Activated effector memory CD4-positive, alpha-beta T cell treated with Interleukin-2 at 50 U/mL for 16 hours (primary cell): ENCODE measurements at places on chromosomes 6 and 20.

DNA sequence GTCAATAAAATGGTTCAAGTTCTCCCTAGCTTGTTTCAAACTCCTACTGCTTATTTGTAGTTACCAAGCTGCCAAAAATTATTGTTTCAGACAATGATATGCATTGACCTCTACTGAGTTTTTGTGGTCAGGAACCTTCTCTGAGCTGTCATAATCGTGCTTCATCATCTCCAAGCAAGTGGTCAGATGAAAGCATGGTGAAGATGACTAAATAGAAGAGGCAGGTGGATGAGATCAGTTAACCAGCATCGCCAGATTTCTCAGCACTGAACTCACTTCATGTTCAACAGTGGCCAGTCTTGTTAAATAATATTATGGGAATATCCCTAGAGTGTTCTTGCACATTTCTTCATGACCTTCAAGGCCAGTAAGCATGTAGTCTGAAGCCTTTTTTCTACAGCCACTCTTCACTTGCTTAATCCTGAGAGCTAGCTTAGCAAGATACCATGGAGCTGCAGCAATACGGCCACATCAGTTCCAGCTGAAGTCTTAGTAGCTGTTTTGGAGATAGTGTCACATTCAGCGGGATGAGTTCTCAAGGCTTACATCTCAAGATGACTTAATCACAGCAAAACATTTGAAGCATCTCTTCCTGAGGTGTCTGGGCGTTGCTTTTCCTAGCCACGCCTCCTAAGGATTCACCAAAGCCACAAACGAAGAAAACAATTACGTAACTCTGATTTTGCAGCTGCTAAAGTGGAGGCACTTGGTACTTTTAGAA lies 101.6 kb upstream of the TMEM30A start:
- DNase-seq = no peak

- no peak for DNase-seq
Observed at GRCh38 chr6:143863771-143864170, 503 bp upstream of the ZC2HC1B start.

- no peak for DNase-seq
Observed at GRCh38 chr20:2932498-2932897, 59.2 kb downstream of the PTPRA start.

DNA sequence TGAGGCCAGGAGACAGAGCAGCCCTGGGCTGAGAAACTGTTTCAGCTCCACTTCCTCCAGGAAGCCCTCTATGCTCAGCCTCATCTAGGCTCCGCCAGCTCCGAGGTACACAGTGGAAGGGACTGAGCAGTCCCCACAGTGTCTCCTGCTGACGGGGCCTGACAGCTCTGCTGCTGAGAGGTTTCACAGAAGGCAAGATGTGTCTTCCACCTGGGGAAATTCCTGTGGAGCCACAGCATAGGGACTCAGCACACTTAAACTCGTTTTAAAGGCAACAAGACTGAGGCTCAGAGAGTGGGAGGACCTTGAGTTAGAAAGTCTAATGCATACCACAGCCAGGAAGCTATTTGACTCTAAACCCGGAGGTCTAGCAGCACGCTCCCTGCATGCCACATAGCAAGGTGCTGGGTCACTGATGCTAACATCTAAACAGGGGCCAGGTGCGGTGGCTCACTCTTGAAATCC lies 6.8 kb downstream of the ADA start:
- peak; percentile 34 for DNase-seq

GRCh38 chr6:127630800-127631199 lies 53.8 kb downstream of the C6orf58 start:
- no peak for DNase-seq

DNA sequence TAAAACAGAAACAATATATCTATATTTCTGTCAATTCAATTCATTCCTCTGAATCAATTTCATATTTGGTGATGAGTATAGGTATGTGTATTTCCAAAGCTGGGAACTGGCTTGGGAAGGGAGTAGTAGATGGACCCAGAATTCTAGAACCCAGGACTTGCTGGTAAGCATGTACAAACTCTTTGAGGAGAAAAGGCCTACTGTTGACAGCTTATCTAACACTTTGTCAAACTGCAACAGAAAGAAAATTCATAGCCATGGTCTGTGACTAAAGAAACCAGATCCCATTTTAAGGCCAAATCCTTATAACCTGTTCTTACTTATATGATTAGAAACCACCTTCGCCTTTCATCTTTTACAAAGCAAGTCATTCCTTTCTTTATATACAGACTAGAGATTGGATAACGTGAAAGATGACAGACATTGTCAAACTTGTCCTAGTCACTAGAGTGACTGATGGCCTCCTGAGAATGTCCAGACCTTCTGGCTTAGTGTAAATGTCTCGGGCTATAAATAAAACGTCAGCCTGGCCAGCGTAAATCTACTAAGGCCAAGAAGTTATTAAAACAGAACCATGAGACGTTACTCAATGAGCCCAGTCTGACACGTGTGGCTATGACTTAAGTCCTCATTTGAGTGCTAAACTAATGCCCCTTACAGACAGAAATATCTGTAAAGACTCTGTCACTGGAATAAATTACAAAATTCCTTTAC lies 152.3 kb downstream of the ALDH8A1 start:
- DNase-seq = no peak

GRCh38 chr6:151634336-151634720 lies 140.5 kb downstream of the CCDC170 start:
- no peak for DNase-seq

DNA sequence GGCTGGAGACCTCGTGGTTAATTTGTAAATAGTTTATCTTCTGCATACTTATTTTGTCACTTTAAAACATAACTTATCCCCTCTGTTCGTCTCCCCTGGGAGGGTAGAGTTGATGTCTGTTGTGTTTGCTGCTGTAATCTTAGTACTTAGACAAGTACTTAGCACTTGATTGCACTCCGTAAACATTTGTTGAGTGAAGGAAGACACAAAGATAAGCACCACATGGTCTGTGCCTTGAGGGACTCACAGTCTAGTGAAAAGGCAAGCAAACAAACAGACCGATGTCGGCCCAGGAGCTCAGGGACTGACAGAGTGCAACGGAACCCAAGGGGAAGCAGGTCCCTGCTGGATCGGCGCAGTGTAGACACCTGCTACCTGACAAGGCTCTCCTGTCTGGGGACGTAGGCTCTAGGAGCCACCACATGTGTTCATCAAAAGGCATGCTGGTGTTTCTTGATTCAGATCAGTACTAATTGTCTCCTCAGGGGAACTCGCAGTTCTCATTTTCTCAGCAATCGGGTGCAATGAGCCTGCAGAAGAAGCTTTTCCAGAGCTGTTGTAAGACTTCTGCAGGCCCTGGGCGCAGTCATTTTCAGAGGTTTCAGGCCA lies 31.4 kb downstream of the EDN3 start:
- no peak for DNase-seq

- no peak for DNase-seq
Observed at GRCh38 chr6:109788687-109789086, 97.6 kb downstream of the FIG4 start.

- no peak for DNase-seq
Observed at GRCh38 chr6:163825033-163825432, 410.5 kb downstream of the QKI start.

DNA sequence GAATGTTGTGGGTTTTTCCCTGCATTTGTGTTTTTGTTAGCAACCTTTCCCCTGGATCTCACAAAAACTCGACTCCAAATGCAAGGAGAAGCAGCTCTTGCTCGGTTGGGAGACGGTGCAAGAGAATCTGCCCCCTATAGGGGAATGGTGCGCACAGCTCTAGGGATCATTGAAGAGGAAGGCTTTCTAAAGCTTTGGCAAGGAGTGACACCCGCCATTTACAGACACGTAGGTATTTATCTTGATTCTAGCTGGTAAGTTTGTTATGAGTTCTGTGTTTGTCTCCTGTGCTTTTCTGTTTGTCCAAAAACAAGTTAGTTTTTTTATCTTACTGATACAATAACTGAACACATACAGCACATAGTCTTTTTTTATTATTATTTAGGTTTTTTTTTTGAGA lies 3.0 kb downstream of the SLC25A27 start:
- no peak for DNase-seq

- DNase-seq = no peak
Observed at GRCh38 chr6:98657764-98658163, 176.6 kb upstream of the POU3F2 start.

GRCh38 chr6:1644516-1645060 lies 34.9 kb downstream of the FOXC1 start:
- DNase-seq = no peak

DNA sequence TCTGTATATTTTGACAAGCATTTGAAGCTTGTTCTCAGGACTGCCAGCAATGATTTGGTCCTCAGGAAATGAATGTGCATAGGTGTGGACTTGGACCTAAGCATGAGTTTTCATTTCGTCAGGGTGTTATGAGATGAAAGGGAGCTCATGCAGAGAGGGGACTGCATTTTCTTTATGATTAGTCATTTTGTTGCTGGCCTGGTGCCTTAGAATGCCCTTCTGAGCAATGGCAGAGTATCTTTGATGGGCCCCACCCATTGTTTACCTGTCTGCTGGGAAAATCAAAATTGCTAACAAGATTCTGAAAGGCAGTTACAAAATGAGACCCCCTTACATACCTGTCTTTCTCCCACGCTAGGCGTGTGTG lies 51.5 kb upstream of the MTHFD1L start:
- DNase-seq = no peak

DNA sequence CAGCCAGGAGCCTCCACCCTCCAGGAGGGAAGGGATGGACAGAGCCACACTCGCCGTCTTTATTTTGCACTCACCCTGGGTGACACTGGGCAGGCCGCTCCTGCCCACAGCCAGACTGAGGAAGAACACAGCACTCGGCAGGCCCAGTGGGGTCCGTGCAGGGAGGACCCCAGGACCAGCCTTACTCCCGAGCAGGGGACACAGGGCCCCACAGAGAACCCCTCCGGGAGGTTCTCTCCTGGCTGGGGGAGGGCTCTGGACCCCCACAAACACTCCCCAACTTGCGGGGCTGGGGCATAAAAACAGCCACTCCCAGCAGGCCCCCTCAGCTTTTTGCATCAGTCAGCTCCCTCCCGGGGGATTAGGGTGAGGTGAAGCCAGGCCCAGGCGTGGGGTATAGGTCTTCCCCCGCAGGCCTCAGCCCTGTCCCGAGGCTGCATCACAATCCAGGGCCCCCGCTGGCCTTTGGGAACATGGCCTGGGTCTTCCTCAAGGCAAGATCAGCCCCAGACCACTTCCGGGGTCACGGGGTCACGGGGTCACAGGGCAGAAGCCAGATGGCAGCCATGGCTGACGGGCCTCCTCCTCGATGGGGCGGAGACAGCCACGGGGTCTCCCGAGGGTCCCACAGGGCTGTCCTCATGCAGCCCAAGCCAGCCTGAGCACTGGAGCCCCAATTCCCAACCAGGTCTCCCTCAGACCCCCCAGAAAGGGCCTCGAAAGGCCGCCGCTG lies 3.2 kb downstream of the TNFRSF6B start:
- no peak for DNase-seq

GRCh38 chr6:18447552-18447951 lies 60.4 kb downstream of the RNF144B start:
- DNase-seq = no peak

DNA sequence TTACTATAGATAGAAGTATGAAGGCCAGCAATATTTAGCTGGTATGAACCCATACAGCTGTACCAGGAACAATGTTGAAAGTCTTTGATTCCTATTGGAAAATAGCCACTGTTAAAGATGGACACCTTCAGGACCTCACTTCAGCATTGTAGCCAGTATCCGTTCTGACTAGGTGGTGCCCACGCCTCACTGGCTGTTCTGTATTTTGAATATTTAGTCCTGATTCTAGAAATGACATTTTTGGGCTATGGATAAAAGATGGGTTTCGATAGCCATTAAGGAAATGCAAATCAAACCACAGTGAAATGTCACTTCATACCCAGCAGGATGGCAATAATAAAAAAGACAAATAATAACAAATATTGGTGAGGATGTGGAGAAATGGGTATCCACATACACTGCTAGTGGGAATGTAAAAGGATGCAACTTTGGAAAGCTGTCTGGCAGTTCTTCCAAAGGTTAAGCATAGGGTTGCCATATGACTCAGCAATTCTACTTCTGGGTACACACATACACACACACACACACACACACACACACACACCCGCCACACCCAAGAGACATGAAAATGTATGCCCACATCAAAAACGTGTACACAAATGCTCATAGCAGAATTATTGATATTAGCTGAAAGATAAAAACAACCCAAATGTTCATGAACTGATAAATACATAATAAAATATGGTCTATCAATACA lies 56.8 kb downstream of the UTRN start:
- DNase-seq = no peak

DNA sequence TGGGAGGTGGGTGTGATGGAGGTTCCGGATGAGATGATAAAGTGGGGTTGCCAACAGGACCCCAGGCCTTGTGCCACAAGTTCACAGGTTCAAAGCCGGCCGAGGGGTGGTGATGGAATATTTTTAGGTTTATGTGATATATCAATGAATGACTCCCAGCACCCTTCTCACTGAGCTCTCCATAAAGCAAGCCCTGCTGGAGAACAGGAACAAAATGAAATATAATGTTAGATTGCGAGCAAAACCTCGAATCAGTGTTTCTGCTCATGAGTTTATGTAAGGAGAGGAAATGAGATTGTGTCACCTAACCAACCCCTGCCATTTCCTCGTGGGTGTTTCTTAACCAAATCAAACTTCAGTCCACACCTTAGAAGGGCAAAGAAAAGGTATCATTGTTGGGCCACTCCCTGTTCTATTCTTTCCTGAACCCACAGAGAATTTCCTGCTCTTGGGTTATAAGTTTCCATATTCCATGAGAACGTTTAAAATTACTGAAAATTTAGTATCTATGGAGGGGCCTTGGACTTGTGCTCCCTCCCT lies 192.2 kb upstream of the EXOC2 start:
- DNase-seq = no peak

GRCh38 chr6:105250533-105250932 lies 70.7 kb upstream of the POPDC3 start:
- DNase-seq = no peak

DNA sequence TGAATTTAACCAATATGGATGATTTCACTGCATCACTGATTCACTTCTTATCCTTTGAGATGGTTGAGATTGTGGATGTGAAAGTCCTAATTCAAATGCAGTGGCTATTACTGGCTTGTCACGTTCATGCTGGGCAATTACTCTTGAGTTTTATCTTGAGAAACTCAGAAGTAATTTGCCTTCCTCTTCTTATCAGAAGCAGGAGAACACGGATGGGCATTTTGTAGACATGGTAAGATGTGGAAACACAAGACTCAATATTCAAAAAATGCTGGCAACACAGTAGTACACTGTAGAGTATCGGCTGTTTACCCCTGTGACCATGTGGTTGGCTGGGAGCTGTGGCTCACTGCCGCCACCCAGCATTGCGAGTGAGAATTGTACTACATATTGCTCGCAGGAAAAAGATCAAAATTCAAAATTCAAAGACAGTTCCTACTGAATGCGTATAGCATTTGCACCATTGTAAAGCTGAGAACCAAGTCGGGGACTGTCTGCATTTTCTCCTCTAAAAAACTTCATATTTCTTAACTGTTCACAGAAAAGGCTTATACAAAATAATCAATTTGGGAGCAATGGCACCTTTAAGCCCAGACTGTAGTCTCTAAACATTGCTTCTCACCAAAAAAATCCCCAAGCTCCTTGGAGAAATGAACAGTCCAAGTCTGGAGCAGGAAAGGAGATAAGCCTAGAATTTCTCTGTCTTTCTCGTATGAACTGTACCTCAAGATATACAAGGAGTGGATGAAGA lies 61.9 kb upstream of the ELOVL5 start:
- peak; percentile 45 for DNase-seq
